Epithelial cell of proximal tubule (primary cell): ENCODE measurements at places on chromosomes 16 and 17.

DNA sequence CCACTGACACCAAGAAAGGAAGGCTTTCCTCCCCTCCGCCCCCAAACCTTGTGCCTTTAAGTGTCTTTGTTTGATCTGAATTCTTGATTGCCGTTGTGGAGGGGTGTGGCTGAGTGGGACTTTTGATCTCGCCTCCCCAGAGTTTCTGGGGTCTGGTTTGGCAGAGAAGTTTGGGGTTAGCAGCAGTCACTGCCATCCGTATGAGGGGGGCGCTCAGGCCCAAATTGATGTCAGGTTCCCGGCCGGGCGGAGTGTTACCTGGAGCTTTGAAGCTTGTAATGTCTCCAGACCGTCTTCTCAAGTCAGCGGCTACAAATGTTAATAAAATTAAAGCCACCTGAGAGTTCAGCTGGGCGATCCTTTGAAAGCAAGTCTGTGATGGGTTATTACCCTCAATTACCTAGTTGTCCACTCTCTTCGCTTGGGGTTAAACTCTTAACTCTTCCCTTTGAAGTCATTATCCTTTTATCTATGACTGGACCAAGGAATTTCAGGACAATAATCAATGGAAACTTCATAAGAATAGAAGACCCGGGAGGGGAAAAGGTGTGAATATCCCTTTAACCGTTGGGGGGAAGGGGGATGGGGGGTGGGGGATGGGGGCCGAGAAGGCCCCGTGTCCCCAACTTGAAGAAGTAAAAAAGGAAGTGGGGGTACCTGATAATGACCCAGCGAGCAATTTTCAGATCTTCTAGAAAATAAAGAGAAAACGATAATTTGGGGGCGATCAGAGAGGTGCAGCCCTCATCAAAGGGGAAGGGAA is 31.8 kb upstream of the AXIN2 start:
- no peak for DNase-seq

DNA sequence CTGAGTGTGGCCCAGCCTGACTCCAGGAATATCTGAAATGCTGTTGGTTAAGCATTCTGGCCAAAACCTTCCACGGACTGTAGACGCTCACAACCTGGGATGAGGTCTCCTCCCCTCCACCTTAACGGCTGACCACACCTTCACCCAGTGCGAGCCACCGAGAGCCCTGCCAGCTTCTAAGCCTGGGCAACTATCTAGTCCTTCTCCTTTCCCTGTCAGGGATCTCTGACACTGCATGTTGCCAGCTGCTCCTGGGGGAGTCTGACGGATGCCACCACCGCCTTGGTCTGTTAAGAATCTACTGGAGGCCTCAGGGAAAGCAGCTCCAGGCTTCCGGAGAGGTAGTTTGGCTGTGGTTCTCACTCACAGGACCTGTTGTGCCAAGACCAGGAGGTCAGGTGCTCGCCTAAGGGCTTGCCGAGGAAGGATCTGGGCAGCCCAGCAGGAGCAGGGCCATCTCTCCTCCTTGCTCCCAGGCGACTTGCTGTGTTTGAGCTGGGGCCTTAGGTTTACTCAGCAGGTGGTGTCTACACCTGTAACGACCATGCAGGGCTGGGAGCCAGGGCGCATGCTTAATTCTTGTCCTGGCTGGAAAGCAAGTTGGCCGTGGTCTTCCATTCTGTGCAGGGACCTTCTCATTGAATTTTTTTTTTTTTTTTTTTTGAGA is 111.8 kb downstream of the NTN1 start:
- DNase-seq = no peak

GRCh38 chr16:5944971-5945370 is 847.4 kb upstream of the EEF2KMT start:
- peak; percentile 3 for DNase-seq

DNA sequence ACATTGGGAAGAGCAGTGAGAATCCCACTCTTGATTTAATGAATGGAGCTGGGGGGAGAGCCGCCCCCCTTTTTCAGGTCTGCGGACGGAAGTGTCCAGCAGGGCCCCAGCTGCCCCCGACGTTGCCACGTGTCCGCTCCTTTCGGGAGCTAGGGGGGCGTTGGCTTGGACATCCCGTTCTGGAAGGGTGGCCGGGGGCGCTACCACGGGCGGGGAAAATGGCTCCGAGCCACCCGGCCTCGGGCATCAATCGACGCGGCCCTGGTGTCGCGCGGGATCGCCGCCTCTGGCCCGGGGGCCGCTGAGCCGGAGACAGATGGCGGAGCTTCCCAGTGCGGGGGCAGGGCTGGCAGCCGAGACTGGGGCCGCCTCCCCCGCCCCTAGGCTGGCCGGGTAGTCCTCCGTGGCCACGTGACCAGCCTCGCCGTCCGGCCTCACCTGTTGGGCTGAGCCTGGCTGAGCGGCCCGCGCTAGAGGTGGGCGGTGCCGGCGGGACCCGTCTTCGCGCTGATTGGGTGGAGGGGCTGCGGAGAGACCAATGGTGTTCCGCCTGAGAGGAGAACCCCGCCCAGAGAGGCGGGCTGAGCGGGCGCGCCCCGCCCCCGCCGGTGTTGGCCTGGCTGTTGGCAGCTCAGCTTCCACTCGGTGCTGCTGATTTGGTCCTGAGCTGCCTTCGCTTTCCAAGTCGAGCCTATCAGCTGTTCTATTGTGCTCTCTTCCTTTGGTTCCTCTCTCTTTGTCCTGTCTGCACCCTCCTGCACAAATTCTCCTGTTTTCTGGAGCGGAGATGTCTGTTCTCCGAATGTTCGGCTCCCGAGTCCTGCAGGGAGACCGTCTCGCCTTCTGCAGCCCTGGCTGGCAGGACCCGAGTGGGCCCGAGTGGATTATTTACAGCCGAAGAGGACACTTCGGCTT is 8.3 kb downstream of the HS3ST3B1 start:
- DNase-seq = no peak

GRCh38 chr16:11087691-11088073 is 143.3 kb downstream of the CLEC16A start:
- DNase-seq = no peak

DNA sequence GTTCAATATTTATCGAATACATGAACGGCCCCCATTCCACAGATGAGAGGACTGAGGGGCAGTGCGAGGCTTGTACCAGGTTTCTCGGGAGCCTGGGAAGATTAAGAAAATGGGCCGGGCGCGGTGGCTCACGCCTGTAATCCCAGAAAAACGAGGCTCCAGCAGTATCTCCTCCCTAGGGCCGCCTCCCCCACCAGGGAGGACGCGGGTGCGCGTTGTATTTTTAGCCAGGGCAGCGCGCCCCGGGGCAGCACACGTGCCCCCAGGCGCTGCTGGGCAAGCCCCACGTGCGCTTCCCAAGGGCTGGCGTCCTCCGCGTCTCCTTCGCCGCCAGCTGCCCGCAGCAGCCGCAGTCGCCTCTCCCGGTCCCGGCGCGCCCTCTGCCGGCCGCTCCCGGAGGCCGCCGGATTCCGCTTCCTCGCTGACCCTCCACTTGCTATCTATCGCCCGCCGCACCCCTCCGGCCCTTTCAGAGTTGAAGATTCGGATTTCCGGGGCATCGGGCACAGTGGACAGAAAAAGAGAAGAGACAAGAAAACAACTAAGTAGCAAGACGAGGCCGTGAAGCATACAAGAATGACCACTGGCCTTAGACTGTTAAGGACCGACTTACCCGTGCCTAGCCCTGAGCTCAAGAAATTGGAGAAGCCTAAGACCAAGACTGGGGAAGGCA is 1.9 kb upstream of the YBX2 start:
- DNase-seq = no peak

GRCh38 chr17:58932956-58933355 is 173.7 kb downstream of the TRIM37 start:
- DNase-seq = no peak

DNA sequence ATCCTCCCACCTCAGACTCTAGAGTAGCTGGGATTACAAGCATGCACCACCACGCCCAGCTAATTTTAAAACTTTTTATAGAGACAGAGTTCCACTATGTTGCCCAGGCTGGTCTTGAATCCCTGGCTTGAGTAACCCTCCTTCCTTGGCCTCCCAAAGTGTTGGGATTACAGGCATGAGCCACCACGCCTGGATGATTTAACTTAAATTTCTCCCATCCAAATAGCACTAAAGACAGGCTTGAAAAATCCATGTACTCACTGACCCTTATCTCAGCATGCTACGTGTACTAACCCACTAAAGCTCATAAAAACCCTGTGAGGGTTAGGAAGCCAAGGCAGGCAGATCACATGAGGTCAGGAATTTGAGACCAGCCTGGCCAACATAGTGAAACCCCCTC is 4.6 kb downstream of the SLC5A10 start:
- DNase-seq = no peak

- no peak for DNase-seq
Observed at GRCh38 chr17:5583426-5584382, 605 bp downstream of the NLRP1 start.

DNA sequence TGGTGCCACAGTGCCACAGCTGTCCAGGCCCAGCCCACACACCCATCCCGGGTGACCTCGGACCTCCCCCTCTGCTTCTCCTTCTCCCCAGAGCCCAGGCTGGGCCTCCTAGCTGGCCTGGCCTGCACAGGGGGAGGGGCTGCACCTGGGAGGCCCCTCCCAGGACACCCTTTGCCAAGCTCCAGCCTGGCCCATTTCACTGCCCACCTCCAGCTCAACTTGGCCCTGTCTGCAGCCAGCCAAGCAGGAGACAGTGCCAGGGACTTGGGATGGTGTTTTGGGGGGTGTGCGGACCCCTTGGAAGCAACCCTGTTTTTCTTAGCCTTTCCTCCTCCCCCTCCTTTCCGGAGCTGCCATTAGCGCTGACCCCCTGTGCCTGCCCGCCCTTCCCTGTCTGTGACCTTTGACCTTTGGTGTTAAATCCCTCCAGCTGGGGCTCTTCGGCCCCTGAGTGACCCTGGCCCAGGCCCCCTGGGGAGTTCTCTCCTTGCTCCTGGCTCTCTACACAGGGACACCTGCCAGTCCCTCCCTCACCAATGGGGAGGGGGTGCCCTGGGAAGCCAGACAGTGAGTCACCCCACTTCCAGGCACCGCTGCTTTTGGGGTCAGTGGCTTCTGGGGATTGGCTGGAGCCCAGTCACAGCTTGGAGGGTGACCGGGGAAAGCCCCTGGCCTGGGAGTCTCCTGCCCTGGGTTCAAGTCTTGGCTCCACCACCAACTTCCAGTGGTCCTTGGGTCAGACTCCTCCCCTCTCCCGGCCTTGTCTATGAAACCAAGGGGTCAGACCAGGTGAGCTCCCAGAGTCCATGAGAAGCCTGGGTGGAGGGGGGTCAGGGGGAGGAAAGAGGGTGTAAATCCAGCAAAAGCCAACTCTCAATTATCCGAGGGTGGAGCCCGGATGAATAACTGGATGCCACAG is 1.9 kb downstream of the GLIS2 start:
- no peak for DNase-seq
